ENCODE measurements at places on chromosomes 5 and 9. TPM values are rescaled to one million over a fixed set of nuclear protein-coding genes. Genes with fewer than 3 reads are reported as not detected.

The GTF2H2 gene
- total RNA-seq = 54.7 TPM

GRCh38 chr5:172511952-172512351 is 57.6 kb upstream of the SH3PXD2B start:
- no peak for DNase-seq

- no peak for DNase-seq
Observed at GRCh38 chr5:178277866-178278265, 45.3 kb upstream of the PHYKPL start.

- no peak for DNase-seq
Observed at GRCh38 chr5:169875091-169875728, 105.1 kb downstream of the INSYN2B start.

DNA sequence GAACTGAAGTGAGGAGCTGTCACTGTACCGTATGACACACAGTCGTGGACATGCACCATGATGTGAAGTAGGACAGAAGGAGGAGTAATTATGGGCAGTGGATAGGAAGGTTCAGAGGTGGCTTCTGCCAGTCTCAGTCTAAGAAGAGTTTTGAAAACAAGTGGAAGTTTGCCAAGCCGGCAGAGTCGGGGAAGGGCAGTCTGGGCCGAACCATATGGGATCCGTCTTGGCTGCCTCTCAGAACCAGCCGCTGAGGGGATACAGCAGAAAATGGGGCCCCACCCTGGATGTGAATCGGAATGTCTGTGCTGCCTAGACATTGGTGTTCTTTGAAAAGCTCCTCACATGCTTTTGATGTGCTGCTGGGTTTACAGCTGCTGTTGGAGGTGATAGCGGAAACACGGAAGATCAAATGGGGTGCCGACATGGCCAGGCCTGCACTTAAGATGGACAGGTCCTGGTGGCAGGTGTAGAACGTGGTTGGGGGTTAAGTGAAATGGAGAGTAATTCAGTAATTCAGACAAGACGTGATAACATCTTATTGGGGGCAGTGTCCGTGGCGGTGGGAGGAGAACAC is 11.2 kb downstream of the SNX18 start:
- DNase-seq = no peak

The CDKN2B-AS1 gene
- 19.5 TPM for total RNA-seq

The C9orf153 gene
- 0.72 TPM for total RNA-seq

Data from umbilical cord (tissue), 2 donors.